Stimulated activated CD4-positive, alpha-beta T cell treated with anti-CD3 and anti-CD28 coated beads, Interleukin-2, amount 100 ng/mL, for 24 hours (primary cell): ENCODE measurements at places on chromosomes 16 and 17.
A peak's percentile ranks its signal among the peaks of the same experiment; 100 is the strongest.

DNA sequence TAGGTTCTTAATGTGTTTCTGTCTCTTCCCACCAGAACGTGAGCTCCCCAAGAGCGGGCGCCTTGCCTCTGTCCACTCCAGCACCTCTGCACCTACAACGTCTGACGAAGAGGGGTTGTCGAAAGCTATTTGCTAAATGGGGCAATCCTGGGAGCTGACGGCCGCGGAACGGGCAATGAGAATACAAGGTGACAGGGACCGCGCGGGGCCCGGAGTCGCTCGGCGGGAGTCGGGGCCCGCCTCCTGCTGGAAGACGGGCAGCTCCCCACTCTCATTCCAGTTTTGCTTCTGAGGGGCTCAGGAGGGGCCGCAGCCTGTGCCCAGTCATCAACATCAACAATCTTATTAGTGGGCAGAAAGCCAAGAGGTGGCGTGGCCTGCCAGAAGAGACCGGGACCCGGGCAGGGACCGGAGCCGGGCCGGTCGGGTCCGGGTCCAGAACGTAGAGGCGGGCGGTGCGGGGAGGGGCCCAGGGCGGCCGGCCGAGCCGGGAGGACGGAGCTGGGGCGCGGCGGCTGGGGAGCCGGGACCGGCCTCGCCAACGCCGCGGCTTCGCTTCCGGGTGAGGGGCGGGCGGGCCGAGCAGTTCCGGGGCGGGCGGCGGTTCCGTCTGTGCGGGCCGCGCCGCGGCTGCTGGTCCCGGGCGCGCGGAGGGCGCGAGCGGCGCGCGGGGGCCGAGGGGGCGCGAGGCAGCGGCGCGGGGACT, at the start of gene MOSMO:
MOSMO (plus strand) TSS at position 603 of the 706 bp plus-strand sequence. CDS start 191 bp downstream, outside the sequence.
- peak; percentile 79 for DNase-seq

DNA sequence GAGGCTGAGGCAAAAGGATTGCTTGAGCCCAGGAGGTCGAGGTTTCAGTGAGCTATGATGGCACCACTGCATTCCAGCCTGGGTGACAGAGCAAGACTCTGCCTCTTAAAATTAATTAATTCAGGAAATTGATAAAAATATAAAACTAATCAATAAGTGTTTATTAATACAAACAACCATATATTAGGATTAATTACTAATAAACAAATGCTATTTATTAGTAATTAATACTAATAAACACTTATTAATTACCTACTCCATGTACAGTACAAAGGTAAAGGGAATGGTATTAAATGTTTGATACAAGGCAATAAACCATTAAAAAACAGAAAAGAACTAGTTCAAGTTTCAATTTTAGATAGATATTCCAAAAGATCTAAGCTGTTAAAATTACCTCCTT, 119.2 kb upstream of the C17orf78 start:
- DNase-seq: no peak

- no peak for DNase-seq
Observed at GRCh38 chr16:75660726-75661302, 13.2 kb downstream of the TERF2IP start.

GRCh38 chr17:81403671-81404534, 8.6 kb downstream of the BAHCC1 start:
- DNase-seq: no peak

DNA sequence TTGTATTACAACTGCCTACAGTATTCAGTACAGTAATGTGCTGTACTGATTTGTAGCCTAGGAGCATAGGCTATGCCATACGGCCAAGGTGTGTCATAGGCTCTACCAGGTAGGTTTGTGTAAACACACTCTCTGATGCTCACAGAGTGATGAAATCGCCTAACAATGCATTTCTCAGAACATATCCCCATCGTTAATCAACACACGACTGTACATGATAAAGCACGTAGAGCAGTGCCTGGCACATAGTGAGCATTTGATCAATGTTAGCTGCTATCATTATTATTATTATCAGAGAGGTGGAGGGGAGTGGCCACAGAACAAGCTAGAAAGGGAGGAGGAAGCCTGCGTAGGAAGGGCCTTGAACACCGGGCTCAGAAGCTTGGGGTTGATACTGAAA, 81.1 kb upstream of the LHX1 start:
- DNase-seq: no peak
